Islet precursor cell (in vitro differentiated cells): ENCODE measurements at places on chromosomes 5 and 9.

GRCh38 chr5:16867577-16867953, 68.5 kb downstream of the MYO10 start:
- DNase-seq: no peak

DNA sequence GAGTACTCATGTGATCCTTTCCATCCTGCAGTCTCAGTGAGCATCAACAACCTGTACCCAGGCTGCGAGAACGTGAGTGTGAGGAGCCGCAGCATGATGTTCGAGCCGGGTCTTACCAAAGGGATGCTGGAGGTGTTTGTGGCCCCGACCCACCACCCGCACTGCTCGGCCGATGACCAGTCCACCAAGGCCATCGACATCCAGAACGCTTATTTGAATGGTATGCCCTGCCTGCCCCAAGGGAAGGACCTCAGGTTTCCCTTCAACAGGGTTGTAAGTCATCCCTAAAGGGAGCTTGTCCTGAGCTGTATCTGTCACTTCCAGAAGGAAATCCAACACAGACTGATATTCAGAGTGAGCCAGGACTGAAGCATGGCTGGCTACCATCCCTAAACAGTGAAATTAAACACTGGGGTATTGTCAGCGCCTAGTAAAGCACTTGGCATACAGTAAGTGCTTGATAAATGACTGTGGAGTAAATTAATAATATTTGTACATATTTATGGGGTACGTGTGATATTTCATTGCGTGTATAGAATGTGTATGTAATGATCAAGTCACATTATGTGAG, 39.3 kb upstream of the CTSL start:
- no peak for DNase-seq

- peak; percentile 69 for DNase-seq
Measured at GRCh38 chr9:133359399-133360175, 3.2 kb downstream of the SURF2 start.

DNA sequence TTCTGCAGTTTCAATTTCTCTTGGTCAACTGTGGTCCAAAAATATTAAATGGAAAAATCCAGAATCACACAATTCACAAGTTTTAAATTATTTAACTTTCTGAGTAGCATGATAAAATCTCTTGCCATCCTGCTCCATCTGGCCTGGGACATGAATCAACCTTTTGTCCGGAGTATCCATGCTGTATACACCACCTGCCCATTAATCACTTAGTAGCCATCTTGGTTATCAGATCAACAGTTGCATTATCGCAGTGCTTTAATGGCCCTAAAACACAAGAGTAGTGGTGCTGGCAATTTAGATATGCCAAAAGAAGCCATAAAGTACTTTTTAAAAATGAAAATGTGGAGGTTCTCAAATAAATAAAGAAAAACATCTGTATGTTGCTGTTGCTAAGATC, 25.3 kb downstream of the EFCAB9 start:
- no peak for DNase-seq

DNA sequence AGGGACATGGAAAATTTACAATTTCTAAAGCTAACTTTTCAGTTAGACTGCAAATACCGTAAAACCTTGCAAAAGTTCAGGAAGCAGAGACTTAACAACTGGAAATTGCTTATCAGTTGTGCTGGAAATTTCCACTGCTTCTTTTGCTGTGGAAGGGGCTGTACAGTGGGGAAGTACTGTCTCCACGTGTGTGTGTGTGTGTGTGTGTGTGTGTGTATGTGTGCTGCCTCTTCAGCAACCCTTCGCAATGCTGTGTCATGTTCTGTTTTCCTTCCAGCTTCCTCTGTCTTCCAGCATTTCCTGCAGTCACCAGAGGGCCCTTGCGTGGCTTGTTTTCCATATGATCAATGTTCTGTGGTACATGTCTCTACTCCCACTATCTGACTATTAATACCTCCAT, 87.5 kb upstream of the RANBP3L start:
- peak; percentile 59 for DNase-seq

GRCh38 chr5:149823375-149823774, 93.3 kb downstream of the PPARGC1B start:
- DNase-seq: no peak

DNA sequence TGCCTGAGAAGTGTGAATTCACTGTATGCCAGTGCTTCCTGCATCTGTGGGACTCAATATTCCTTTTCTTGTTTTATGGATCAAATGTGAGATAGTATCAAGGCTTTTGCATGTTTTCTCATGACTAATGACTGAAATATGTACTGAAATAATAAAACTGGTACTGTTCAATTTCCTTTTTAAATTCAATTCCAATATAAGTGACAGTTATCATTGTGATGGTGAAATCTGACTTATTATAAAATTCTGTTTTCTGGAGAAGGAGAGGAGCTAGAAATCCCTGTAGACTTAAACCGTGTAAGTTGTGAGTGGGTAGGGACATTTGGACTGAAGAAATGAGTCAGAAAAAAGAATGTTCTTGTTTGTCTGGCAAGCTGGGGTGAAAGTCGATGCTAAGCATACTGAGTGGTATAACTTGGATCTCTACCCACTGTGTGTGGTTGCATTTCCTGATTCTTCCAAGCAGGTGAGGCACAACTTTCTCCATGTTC, 245.2 kb downstream of the EFNA5 start:
- no peak for DNase-seq

DNA sequence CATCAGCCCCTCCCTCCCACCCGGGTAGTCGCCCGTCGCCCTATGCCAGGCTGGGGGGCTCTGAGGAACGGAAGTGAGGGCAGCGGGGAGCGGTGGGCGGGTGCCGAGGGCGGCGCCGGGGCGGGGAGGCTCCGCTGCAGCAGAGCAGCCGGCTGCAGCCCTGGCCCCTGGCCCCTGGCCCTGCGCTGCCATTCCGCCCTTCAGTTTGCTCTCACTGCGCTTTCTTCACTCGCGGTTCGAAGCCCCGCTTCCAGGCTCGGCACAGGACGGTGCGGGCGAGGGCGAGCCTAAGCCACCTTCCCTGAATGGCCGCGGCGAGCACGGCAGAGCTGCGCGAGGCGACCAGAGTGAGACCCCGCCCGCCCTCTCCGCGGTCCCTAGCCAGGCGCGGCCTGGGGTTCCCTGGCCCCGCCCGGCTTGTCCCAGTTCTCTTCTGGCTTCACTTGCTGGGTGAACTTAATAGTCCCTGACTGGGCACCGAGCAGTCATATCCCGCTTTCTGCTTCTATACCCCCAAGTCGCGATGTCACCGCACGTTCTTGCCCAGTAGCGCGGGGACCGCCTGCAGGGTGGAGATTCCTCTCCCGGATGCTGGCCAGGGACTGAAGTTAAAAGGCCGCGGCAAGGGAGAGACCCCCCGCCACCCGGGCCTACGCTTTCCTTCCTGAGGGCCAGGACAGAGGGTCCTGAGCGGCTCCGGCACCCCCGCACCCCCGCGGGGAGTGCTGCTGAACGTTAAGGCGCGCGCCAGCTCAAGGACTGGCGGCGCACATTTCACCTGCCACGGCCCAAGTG, 623 bp upstream of the TRIM36 start:
- no peak for DNase-seq

DNA sequence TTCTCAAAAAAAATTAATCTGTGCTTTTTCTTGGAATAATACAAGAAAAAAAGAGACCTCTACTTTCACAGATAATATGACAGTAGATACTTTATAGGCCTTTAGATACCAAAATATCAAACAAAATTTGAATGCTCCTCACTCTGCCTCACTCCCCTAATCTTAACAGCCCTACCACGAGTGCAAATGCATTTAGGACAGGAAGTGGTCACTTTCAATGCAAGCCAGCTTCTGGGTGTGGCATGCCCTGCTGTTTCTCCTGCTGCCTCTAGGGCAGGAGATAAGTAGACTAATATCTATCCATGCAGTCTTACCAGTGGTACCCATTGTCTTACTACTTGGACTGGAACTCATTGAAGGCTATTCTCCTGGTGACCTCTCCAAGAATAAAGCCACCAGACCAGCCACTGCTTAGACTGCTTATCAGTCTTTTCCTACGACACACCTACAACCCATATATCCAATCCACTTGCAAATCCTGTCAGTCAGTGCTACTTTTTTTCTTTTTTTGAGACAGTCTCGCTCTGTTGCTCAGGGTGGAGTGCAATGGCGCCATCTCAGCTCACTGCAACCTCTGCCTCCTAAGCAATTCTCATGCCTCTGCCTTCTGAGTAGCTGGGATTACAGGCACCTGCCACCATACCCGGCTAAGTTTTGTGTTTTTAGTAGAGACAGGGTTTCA, 23.0 kb downstream of the FRRS1L start:
- DNase-seq: peak; percentile 71

DNA sequence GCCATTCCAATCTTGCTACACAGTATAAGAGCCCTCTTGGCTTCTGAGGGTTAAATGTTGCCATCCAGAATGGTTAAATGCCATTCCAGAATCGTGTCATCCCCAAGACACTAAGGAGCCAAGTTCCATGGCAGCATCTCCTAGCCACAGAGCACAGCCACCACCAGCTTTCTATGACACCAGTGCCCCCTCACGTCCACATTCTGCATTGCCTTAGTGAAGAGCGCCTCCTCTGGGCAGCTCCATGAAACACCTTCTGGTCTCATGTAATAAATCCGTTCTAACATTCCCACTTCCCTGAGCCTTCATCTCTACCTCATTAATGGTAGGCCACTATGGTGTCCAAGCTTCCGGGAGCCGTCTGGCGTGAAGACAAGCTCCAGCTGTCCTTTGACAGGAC, 12.4 kb downstream of the CBY3 start:
- peak; percentile 78 for DNase-seq

DNA sequence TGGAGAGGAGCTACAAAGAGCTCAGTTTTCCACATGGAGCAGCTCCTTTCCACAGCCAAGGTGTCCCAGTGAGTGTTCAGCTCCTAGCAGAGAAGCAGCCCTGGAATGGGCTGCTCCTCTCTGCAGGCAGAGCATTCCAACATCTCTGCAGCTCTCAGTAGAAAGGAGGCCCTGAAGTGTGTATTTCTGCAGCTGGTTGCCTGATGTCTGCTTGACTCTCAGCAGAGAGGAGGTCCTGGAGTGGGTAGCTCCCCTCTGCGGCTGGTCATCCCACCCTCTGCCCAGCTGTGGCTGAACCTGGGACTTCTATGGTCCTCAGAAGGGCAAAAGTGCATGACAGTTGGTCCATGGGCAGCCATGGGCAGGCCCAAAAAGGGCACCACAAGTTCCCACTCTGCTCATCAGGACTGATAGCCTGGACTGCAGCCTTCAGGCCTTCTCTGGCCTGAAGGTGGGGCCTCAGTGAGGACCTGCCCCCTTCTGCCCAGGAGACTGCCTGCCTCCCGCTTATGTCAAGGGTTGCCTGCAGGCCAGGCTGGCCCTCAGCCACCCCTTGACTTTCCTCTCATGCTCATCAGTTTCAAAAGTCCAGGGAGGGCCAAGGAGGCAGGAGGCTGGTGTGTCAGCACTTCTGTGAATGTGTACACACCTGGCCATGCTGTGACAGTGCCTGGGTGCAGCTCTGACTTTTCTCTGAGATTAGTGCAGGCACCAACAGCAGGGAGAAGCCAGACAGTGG, 605.9 kb upstream of the FAM174A start:
- DNase-seq: no peak

- DNase-seq: peak; percentile 41
Measured at GRCh38 chr9:63859475-63860215, 1425.4 kb downstream of the FOXD4L5 start.

DNA sequence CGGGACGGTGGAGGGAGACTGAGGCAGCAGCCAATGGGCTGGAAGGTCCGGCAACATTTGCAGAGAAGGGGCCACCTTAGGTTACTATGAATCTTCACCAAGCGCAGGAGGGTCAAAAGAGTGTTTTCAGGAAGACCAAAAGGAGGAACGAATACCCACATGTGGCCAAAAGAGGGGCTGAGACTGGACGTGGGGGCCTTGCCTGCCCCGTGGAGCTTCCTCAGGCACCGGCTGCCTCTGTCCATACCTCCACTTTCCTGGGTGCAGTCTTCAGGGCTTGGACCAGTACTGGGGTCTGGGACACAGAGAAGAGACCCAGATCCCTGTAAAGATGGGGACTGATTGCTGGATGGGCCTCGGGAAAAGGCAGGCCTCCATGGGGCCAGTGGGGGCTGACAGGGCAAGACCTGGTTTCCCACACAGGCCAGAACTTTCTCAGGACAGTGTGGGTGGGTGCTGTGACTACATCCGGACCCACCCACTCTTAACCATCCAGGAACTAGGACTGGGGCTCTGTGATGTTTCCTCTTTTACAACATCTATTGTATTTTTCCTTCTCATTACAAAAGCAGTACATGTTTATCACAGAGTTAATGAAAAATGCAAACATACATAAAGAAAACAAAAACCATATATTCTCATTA, 294.7 kb downstream of the ZSWIM6 start:
- DNase-seq: peak; percentile 35

DNA sequence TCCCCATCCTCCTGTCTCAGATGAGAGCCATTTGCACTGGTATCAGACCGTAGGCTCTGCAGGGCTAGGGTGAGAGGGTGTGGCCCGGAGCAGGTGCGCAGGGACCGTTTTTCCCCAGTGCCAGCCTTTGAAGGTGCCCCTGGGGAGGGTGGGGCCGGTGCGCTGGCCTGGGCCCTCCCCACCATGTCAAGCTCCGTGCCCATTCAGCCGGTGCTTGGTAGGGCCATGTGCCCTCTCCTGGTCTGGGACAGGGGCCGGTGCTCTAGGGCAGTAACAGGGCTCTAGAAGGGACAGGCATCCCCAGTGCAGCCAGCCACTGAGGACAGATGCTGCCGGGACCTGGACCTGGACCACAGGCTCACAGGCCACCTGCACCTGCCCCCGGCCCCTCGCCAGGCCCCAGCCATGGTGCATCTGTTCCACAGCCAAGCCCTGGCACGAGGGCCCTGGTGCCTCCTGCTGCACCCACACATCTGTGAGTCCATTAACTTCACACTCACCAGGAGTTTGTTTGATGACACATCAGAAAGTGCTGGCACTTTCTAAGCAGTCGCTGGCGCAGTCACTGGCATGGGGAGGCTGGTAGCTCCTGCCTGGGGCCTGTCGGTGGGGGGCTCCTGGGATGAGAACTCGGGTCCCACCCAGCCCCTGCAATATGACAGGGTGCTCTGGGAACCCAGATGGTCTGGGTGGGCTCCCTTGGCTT, 5.0 kb upstream of the QRFP start:
- no peak for DNase-seq

- no peak for DNase-seq
Measured at GRCh38 chr5:52743970-52744369, 43.7 kb upstream of the ITGA1 start.

- DNase-seq: peak; percentile 51
Measured at GRCh38 chr9:97564291-97565175, 63.1 kb downstream of the TMOD1 start.

DNA sequence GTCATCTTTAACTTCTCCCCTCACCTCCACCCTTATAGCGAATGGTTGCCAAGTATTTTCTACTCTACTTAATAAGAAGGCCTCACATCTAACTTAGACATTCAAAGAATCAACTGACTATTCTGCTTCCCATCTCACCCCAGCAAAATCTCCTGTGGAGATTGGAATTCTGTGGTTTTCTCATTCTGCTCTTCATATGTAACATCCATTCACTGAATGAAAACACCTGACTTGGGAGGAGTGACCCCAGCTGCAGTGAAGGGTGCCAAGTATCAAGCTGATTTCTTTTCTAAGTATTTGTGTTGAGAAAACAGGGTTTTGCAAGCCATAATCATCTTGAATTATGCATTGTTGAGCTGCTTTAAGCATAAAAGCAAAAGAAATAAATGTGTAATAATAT, 42.5 kb upstream of the TAF1L start:
- DNase-seq: no peak
